ENCODE measurements at places on chromosomes 12 and 14. TPM values are rescaled to one million over a fixed set of nuclear protein-coding genes. Genes with fewer than 3 reads are reported as not detected.

AMDHD1 gene
- 1.4 TPM for total RNA-seq

PXMP2 gene
- total RNA-seq, result 19.0 TPM

DNA sequence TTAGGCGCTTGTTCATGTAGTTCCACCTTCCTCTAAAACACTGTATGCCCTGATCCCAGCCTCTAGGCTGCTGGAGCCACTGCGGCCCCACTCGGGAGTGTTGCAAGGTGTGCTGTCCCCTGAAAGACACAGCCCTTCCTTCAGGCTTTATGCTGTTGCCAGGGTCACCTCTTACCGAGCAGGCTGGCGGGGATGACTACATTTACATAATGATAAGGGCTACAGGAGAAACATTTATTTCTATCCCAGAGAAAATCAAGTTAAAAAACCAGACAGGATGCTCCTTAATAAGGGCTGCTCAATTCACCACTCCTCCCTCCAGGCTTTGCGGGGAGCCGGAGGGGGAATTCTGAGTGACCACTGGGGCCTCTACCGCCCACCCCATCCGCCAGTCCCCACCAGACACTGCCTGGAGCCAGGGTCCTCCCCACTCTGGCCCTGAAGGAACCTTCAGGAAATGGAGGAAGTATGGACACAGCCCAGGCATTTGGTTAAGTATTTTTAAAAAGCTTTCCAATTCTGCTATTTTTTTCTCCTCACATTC lies 200.6 kb downstream of the TTC7B start:
- no peak for DNase-seq

DNA sequence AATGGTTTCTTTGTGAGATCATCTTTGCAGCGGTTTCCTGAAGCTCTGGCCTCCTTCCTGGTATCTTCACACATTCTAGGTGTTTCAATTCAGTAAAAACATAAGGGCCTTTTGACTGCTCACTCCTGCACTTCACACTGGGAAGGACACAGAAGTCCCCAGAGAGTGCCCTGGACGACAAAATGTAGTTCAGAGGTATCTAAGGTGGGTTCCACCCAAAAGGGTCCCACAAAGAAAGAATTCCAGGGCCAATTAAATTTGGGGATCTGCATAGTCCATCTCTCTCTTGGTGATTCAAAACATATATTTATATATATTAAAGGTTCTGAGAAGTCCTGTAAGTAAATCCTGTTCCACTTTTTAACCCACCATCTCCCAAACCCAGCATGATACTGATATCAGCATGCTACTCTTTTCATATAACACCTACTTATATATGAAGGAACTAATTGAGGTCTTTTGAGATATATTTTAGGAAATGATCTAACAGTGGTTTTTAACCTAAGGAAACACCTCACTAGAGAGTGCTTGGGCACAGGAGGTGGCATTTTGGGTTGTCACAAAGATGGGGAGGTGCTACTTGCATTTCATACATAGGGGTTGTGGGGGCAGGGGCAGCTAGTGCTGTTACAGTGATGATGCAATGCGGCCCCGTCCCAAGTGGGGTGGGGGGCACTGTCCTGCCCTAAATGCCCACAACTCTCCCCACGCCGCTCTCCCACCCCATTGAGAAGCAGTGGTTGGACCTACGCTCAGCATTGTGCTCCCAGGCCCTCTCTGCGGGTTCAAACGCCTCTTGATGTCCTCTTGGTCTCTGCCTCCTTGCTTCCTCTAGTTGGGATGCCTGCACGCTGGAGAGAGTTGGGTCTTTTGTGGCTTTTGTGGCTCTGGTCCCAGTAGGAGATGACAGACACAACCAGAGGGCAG lies 109.4 kb downstream of the ARF6 start:
- peak; percentile 69 for DNase-seq

DNA sequence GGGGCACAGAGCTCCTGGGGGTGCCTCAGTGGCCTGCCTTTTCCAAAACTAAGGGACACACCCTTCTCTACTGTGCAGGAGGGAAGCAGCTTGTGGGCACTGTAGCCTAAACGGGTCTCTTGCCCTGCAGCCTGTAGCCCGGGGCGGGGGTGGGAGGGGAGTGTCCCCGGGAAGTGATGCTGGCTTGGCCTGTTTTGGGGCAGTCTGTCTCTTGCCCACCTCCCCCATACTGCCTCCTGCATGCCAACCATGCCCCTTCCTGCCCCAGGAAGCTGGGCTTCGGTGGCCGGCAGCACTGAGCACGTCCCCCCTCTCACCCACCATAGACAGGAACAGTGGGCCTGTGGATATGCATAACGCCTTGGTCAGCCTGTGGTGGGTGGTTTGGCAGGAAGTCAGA lies 43.4 kb downstream of the PRIMA1 start:
- no peak for DNase-seq

Measured in activated naive CD8-positive, alpha-beta T cell treated with anti-CD3 and anti-CD28 coated beads for 36 hours (primary cell).